ENCODE measurements at places on chromosomes 7 and 10. TPM values are rescaled to one million over a fixed set of nuclear protein-coding genes. Genes with fewer than 3 reads are reported as not detected.

DNA sequence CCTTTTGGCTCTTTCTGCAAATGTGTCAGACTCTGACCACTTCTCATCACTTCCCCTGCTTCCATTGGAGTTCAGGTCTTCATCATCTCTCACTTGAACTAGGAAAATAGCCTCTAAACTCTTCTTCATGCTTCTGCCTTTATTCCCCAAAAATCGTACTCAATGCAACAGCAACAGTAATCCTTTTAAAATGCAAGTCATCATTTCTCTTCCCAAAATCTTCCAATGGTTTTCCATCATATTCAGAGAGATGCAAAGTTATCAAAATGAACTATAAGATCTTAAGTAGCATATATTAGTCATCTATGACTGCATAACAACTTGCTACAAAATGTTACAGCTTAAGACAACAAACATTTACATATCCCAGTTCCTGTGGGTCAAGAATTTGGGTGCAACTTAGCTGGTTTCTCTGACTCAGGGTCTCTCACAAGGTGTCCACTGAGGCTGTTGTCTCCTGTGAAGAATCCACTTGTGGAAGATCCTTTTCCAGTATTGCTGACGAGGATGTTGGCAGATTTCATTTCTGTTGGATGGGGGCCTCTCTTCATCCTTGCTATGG, 31.0 kb upstream of the ETV1 start:
- DNase-seq: no peak

- no peak for DNase-seq
These were observed 1.6 kb downstream of the SEPHS1 start for GRCh38 chr10:13346283-13347042.

DNA sequence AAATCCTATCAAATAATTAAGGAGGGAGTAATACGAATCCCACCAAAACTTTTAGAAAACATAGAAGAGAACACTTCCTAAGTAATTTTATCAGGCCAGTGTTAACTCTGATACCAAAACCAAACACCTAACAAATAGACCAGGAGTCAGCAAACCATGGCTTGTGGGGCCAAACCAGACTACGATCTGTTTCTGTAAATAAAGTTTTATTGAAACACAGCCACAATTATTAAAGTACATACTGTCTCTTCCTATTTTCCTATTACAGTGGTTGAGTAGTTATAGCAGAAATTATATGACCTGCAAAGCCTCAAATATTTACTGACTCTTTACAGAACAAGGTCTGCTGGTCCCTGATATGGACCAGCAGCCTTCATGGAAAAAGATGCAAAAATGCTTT, 73.1 kb upstream of the ELN start:
- no peak for DNase-seq

DNA sequence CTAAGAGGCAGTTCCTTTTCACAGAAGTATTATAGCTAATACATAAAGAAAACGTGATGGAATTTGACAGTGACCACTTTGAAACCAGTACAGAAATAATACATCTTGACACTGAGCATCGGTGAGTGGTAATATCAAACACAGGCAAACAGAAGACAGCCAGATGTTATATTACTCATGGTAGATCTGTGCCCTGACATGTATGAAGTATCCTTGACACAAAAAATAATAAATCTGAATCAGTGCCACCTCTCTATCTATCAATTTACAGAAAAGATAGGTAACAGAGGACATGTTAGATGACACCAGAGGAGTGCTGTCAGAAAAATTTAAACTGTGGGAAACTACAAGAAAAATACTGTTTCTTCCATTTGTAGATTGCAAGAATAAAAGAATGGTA, 217.4 kb upstream of the POT1 start:
- no peak for DNase-seq

DNA sequence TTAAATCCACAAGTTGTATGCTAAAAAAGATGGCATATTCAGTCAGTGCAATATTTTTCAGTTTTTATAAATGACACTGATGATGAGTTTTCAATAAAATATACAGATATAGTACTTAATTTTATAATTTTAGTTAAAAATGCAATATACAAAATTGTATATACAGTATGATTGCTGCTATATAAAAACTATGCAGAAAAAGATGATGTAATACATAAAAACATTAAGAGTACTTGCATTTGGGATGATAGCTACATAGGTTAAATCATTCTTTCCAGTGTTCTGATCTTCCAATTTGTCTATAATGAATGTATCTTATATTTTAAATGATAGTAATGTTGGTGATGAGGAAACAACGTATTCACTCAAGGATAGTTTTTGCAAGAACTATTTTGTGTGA, 92.0 kb upstream of the RPA3 start:
- no peak for DNase-seq

DNA sequence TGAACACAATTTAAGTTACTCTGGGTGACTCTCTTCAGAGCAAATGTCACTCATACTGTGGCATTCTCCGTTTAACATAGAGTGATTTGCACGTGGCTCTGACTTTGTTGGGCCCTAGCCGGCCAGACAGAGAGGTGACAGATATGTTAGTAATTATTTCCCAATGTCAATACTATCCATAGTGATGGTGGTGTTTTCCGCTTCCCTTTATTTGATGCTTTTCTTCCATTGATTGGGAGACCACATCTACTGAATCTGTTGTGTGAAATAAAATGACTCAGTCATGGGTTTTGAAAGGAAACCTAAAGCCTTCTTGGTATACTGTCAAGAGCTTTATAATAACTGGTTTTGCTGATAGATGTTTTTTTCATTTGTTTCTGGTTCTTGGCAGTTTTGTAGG, 7.4 kb downstream of the AVL9 start:
- no peak for DNase-seq

- DNase-seq: no peak
These were observed 41.9 kb upstream of the SMARCD3 start for GRCh38 chr7:151290355-151290760.

- DNase-seq: no peak
These were observed 51.0 kb upstream of the NPS start for GRCh38 chr10:127498087-127498486.

DNA sequence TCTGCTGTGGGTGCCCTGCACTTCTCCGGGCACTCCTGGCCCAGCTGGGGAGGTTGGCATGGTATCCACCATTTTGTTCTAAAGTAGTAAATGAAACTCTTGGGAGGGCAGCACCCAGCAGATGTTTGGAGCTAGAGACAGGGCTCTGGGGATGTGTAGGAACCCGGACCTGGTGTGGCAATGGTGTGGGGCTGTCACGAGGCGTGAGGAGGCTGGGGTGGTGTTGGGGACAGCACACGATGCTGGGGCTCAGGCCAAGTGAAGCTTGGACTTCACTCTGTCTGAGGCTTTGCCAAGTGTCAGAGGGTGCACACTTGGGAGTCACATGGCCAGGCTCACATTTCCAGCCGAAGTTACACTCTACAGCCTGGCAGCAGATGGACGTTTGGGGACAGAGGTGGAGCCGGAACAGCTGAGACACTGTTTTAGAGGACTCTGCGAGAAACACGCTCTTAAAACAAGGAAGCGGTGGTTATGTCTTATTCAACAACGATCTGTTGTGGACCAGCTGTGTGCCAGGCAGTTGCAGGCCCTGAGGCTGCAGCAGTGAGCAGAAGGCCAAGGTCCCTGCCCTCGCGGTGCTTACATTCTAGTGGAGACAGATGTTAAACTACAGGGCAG, 118.2 kb downstream of the CUX1 start:
- DNase-seq: no peak

DNA sequence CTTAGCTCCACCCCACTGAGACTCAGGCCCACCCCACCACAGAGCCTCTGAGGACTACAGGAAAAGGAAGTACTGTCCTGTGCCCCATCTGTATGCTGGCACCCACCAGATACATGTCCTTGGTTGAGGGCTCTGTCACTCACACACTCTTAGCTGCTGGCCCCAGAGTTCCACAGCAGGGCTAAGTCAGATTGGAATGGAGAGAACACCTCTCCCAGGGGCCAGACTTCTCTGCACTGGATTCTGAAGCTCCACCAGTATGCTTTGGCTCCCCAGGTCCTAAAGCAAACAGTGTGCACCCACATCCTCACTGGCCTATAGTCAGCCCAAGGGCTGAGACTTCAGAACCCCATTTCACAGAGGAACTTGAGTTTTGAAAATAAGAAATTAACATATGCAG, 103.2 kb upstream of the PPP2R2D start:
- no peak for DNase-seq

- DNase-seq: no peak
These were observed 116.2 kb upstream of the MKX start for GRCh38 chr10:27861781-27862180.

- DNase-seq: no peak
These were observed 51.2 kb upstream of the KMT2E start for GRCh38 chr7:104962781-104963180.

DNA sequence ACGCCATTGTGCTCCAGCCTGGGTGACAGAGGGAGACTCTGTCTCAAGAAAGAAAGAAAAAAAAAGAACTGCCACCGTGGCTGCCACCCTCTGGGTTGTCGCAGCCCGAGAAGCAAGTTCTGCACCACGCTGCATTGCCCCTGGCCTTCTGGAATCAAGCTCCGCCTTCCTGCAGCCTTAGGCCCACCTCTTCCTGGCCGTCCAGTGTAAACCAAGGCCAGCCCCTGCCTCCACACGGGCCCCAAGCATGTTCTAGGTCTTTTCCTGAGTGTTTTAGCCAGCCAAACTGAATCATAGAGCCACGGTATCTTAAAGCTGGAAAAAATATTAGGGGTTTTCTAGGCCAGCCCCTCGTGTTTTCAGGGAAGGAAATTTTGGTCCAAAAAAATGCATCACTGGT, 188.9 kb downstream of the CCDC3 start:
- DNase-seq: no peak

DNA sequence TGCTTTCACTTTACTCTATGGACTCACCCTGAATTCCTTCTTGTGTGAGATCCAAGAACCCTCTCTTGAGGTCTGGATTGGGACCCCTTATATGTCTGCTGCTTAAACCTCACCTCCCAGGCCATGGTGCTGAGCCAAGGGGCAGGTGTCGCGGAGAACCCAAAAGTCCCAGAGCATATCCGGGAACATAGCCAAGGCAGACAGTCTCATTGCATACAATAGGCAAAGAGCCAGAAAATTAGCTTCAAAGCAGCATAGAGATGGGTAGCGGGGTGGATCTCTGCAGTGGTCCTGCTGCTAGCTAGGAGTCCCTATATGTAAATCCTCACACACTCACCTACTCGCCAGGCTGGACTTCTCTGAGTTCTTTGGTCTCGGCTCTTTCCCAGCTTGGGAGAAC, 5.5 kb downstream of the CCL24 start:
- no peak for DNase-seq

- no peak for DNase-seq
These were observed 468.6 kb downstream of the XPNPEP1 start for GRCh38 chr10:109454691-109455090.

GRCh38 chr10:102399217-102400021, 3.9 kb downstream of the NFKB2 start:
- DNase-seq: peak; percentile 42

DNA sequence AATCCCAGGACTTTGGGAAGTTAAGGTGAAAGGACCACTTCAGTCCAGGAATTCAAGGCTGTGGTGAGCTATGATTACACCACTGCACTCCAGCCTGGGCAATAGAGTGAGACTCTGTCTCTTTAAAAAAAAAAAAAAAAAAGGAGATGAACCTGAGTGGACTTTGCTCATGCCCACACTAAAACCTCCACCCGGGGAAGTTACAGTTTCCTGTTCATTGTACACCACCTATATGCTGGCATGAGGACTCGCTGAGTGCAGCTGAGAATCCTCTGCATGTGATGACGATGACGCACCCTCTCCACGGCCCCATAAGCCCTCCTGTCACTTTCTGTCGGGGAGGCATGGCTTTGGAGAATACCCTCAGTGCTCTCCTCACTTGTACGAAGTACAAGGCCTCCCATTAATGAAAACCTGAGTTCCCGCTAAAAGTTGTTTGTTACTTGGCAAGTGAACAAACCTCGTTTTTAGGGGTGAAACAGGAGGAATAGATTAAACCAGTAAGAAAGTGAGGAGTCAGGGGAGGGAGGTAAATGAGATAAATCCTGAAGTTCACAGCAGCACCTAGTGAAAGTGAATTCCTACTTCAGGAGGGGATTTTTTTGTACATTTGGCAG, 15.9 kb downstream of the TMEM176B start:
- DNase-seq: no peak

DNA sequence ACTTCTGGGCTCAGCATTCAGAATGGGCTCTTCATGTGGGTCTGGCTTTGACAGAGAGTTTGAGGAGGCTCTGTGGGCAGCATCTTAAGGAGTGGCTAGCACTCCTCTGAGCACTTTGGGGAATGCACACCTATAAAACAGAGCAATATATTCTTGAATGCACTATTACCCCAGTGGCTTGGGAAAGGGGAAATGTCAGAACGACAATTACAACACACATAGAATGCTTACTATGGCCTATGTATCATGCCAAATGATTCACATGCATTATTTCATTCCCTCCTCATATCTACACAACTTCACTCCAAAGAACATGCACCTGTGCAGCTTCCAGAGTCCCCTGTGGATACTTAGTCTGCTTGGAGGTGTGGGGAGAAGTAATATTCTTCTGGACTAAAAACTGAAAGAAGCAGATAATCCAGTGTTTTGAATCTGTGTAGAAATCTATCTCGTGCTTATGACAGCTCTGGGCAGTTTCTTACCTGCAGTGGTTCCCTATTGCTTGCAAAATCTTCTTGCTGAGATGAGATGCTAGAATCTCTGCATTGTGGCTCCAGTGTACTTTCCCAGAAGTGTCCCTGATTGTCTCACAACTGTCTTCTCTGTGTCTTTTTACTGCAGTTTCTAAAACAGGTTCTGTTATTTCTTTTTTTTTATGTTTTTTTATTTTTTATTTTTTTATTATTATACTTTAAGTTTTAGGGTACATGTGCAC, 5.5 kb upstream of the MGAM start:
- DNase-seq: no peak

DNA sequence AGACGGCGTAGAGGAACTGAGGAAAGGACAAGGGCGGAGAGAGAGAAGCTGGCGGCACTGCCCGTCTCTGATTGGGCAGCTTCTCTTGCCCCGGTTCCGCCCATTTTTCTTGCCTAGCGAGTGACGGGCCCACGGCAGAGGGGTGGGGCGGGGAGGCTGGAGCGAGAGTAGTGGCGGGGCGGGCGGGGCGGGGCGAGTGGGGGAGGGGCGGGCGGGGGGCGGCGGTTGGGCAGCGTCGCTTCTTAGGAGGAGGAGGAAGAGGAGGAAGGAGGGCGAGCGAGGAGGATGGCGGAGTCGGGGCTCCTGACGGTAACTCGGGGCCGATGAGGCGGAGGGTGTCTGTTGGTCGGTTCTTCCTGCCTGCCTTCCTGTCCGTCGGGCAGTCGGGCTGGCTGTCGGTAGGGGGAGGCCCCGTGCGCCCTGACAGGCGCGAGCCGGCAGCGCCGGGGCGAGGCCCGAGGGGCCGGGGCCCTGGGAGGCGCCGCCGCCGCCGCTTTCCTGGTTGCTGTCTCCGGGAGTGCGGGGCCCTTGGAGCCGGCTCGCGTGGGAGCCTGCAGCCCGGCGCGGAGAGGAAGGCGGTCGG, at the start of gene SHOC2:
SHOC2 (plus strand) TSS at position 256 of the 583 bp plus-strand sequence. CDS start 44,755 bp downstream, outside the sequence.
- DNase-seq: no peak

GRCh38 chr7:134948736-134949135, 37.6 kb upstream of the AGBL3 start:
- DNase-seq: no peak

The TMEM176A gene
- not detected for polyA plus RNA-seq

The MOGAT3 gene
- not detected for polyA plus RNA-seq

The UNCX gene
- polyA plus RNA-seq: not detected

The PTF1A gene
- polyA plus RNA-seq: not detected

The CCDC7 gene
- polyA plus RNA-seq: 0.43 TPM

The LANCL2 gene
- polyA plus RNA-seq: 15.5 TPM

The RARRES2 gene
- not detected for polyA plus RNA-seq

The CALHM3 gene
- polyA plus RNA-seq: not detected

All from keratinocyte (primary cell).